ENCODE measurements at places on chromosomes 12 and 14. TPM values are rescaled to one million over a fixed set of nuclear protein-coding genes. Genes with fewer than 3 reads are reported as not detected.

GRCh38 chr14:67618617-67619063 lies 1.1 kb upstream of the ARG2 start:
- peak; percentile 75 for DNase-seq

The RERGL gene
- not detected for total RNA-seq

The MMP19 gene
- total RNA-seq = not detected

The OR4E2 gene
- not detected for total RNA-seq

The CACNA1C gene
- total RNA-seq = 0.05 TPM

All from SK-MEL-5 (cell line).